DMS 273 treated with DMSO at 0.1 percent for 48 hours (cell line): ENCODE measurements at places on chromosomes 1 and 21.

GRCh38 chr1:203325418-203326091 is 20.2 kb downstream of the BTG2 start:
- peak; percentile 86 for DNase-seq

DNA sequence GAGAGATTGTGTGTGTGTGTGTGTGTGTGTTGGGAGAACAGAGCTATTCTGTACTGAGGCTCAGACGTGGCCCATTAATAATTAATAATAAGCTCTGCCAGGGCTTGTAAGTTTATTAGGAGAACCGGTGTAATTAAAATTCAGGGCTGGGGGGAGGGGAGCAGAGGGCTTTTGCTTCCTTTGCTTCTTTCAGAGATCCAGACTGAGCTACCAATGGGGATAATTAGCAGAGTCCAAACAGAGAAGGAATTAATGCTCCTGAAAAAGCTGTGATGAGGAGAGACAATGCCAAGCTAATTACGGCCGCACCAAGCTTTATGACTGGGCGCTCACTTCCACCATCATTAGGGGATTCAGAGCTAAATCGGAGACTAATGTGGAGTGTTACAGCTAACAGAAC is 4.5 kb downstream of the SYT6 start:
- DNase-seq: no peak

DNA sequence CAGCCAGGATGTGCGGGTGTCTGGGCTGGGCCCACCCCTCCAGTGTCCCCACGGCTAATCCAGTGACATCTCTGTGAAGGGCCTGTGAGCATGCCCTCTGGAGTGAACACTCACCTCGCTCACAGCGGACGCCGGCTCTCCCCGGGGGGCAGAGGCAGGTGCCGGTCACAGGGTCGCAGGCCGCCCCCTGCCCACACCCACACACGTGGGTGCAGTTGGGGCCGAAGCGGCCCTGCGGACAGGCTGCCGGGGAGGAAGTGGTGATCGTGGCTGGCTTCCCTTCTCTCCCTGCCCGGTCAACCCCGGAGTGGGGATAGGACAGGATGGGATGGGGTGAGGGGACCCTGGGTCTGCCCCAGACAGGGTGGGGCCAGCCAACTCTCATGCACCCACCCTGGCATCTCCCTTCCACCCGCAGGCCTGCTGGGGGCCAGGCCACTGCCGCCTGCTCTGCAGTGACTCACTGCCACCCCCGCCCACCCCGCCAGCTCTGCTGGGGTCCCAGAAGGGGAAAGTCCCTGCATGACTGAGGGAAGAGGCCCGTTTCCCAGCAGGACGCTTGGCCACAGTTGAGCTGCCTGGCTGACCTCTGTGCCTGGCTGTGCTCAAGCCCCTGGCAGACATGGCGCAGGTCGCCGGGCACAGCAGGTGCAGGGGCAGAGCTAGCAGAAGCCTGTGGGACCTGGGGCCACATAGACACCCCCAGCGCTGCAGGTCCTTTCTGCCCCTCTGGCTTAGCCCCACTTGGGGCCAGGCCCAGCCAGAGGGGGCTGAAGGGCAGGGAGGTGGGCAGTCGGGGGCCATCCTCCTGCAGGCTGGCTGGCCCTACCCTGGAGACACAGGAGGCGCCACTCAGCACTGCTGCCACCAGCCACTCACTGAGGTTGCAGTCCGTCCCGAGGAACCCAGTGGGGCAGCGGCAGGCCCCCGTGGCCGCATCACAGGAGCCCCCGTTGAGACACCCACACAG is 41.6 kb downstream of the ARHGEF16 start:
- no peak for DNase-seq

- peak; percentile 63 for DNase-seq
Measured at GRCh38 chr1:67831850-67832513, 1.3 kb downstream of the GNG12 start.

GRCh38 chr21:18603261-18603660 is 199.7 kb upstream of the TMPRSS15 start:
- DNase-seq: no peak

DNA sequence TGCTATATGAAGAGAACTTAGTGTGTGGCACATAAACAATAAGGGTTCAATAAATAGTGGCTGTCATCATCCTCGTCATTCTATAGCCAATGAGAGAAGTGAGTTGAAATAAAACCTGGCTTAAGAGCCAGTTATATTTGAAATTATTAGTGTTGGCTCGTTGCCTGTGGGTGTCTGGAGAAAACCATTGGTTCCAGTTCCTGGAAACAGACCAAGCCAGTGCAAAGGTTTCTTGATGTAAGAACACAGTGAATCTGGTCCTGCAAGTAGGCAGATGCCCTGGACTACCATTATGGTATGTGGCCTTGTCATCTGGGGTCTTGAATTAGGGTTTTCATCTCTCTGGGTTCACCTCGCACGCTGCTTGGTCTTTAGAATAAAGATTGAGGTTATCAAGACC is 43.3 kb downstream of the URB2 start:
- no peak for DNase-seq

DNA sequence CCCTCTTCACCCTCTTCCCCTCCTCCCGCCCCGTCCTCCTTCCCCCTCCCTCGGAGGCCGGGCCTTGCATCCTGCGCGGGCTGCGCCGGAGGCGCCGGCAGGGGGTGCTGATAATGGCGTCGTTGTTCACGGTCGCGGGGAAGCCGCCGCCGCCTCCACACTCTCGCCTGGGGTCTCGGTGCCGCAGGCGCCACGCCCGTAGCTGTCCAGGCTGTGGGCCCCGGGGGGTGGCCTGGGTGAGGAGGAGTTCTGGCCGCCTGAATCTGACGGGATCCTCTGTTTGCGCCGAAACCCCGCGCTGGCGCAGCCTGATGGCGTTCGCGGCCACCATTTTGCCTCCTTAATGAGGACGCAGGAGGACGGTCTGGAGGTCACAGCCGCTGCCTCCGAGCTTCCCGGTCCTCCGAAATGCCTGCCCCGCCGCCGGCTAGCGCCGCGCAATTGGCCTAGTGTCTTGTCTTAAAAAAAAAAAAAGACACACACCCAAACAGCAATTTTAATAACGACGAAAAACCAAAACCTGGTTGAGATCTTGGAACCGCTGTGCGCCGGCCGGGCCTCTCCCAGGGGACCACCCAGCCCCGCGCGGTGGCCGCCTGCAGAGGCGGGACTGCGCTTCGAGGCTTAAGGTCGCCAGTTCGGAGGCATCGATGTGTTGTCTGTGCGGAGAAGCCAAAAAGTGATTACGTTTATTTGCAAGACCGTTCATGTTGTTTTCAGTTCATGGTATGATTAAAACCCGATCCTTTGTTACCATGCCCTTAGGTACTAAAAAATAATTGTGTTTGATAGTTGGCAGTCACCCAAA is 106.6 kb upstream of the HNRNPU start:
- peak; percentile 79 for DNase-seq

GRCh38 chr1:156624814-156625435 is 5.7 kb downstream of the HAPLN2 start:
- DNase-seq: no peak

GRCh38 chr21:35336534-35336933 is 287.4 kb upstream of the RUNX1 start:
- no peak for DNase-seq

- DNase-seq: no peak
Measured at GRCh38 chr1:175388285-175388684, 195.7 kb upstream of the KIAA0040 start.
